Central memory CD4-positive, alpha-beta T cell (primary cell): ENCODE measurements at places on chromosomes 5 and 9.

GRCh38 chr9:68974431-68974830 is 39.5 kb downstream of the PRKACG start:
- DNase-seq: no peak

DNA sequence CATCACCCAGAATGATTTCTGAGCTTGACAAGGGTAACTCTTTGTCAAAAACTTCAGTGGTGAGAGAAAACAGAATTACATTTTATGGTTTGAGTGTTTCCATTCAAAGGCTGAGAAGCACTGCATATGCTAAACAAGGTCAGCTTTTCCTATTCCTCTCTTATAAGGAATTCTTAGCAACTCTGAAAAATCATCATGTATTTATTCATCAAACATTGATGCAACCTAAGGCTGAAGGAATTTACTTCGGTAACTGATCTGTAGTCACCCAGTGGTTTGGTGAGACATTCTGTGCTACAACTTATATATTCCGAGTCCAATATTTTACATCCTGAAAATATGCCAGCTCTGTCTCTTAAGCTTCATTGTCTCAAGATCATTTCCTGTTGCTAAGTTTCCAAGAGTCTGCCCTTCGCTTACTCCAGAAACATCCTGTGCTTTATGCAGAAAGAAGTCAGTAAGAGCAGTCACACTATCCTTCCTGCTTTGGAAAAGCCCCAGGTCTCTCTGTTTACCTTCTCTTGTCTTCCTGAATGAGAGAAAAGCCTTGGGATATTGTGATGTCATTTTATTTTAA is 176.6 kb upstream of the TBCA start:
- DNase-seq: no peak

GRCh38 chr5:35904443-35905132 is 33.8 kb downstream of the CAPSL start:
- DNase-seq: no peak

- DNase-seq: no peak
Observed at GRCh38 chr9:4592886-4593285, 69.2 kb upstream of the PLPP6 start.

GRCh38 chr5:154783774-154784460 is 28.7 kb downstream of the LARP1 start:
- no peak for DNase-seq

- no peak for DNase-seq
Observed at GRCh38 chr9:83006378-83006777, 56.6 kb downstream of the RASEF start.

DNA sequence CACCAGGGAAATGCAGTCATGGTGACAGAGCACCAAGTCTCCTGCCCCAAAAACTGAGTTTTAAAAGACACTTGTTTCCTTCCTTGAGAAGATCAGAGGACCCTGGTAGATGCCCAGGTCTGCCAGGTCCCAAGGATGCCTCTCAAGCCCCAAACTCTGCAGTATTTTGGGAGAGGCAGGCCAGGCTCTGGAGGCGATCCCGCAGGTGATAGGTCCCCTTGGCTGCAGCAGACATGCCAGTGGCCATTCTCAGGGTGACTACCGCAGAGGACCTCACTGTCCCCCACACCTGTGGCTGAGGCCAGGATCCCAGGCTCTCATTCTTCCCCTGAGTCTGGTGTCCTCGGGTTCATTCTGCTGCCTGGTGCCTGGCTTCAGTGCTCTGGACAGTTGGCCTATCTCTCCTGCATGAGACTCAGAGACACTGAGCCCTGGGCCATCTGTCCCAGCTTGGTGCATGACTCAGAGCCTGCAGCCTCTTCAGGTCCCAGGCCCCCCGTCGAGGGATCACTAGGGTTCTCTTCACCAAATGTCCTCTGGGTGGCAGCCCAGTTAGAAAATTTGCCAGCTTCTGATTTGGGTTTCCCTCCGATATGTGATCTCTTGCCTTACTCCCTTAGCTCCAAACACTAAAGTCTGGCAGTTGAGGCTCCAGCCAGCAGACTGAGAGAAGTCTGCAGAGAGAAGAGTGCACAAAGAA is 59.7 kb upstream of the GARNL3 start:
- no peak for DNase-seq

GRCh38 chr9:119881898-119882297 is 512.7 kb upstream of the BRINP1 start:
- DNase-seq: no peak

DNA sequence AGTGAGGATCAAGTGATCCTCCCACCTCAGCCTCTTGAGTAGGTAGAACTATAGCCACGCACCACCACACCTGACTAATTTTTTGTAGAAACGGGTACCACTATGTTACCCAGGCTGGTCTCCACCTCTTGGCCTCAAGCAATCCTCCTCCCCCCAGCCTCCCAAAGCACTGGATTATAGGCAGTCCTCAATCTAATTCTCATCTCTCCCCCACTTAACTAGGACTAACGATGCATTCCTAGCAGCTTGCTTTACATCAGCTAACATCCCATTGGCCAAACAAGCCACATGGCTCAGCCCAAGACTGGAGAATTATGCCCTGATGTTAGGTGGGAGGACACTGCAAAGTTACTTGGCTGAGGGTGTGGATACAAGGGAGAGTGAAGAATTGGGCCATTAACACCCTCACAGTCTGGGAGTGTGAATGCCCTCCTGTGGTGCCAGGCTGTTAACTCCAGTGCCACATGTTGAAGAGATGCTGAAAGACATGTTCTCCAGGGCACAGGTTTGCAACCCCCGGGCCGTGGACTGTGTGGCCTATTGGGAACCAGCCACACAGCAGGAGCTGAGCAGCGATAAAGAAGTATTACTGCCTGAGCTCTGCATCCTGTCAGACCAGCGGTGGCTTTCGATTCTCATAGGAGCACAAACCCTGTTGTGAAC is 5.3 kb upstream of the ZNF367 start:
- no peak for DNase-seq

- DNase-seq: no peak
Observed at GRCh38 chr5:107149243-107150005, 521.3 kb downstream of the EFNA5 start.

GRCh38 chr5:151523335-151523734 is 67.8 kb downstream of the FAT2 start:
- no peak for DNase-seq

DNA sequence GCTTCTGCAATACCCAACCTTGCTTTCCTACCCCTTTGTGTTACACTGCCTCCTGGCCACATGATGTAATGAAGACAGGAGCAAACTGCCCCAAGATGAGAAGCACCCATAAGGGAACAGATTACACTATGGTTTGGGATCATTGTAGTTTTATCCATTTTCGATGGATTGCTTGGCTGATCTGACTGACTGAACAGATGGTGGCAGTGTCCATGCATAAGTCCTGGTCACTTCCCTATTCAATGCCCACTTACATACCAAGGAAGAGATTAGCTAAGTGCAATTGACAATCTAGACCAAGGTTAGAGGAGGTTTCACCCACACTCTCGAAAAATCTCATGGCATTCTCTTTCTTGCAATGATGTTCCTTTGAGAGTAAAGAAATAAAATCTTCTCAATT is 319.9 kb downstream of the RAB3C start:
- no peak for DNase-seq

DNA sequence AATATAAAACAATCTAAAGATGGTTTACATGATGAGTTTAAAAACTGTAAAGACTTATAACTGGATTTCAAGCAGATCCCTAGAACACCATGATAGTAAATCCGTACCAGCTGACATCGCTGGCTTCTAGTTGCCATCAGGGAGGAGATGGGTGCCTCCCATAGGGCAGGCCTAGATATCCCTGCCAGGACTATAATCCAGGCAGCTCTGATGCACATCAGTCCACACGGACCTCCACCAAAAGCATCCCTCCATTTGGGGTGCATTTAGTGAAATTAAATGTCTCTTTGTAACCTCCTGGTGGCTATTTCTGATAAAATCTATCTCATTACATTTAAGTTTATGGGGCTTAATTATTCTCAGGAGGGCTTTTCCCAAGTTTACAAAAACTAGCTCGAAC is 45.8 kb downstream of the RETREG1 start:
- DNase-seq: no peak

GRCh38 chr5:130773813-130774212 is 391.2 kb downstream of the HINT1 start:
- no peak for DNase-seq

- DNase-seq: no peak
Observed at GRCh38 chr9:76454311-76454710, 4.7 kb upstream of the GCNT1 start.

DNA sequence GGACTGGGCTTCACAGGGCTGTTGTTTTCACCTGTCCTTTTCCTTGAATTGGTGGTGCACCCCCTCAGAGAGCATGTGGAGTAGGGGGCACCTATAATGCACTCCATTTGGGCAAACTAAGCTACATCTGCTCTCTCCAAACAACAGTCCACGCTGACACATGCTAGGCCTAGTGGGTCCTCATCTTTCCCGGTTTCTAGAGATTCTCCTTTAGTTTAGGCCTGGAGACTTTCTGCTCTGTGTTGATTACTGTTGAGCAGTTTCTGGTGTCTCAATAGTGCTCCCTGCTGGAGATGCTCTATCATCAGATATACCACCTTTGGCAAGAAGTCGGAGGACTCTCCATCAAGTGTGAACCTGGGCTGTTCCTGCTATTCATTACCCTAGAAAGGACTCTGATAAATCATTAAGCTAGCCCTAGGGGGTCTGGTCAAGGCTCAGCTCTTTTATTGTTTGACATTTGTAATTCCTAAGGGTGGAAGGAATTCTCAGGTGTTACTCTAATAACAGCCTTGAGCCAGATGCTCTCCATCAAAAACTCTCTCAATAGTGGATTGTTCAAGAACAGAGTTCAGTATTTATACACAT is 64.0 kb upstream of the FYB1 start:
- DNase-seq: peak; percentile 73

DNA sequence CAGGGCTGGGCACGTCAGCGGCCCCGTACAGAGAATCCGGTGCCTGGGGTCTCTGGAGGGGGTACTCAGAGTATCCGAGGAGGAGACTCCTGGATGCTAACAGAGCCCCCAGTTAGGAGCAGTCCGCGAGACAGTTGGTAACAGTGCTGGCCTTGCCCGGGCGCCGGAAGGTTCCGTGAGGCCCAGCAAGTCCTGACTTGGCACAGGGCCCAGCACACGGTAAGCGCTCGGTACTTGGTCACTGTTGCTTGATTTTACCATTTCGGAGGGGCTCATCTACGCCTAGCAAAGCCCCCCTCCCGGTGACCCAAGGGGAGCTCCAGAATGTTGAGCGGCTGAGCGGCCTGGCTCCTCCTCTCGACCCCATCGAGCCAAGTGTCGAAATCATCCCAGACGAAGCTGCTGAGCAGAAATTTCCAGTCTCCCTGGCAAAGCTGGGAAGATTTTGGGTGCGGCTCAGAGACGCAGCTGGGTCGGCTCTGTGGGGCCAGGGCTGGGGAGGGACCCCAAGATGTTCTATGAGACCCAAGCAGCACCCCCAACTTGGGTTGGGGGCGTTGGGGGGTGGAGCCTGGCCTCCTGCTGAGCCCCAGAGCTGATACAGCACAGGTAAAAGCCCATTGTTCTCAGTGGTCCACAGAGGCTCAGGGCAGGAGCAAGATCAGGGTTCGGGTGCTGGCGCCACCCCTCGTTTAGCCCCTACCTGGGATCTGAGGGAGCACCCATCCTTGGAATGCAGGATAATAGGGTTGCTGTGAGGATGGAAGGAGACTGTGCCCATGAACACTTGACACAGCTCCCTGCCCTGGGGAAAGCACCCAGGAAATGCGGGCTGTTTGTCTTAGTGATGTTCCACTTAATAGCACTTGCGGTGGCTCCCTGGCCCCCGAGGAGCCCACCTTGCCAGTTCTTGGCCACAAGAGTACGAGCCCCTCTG is 137.2 kb downstream of the C9orf50 start:
- peak; percentile 42 for DNase-seq

GRCh38 chr5:170278611-170279458 is 18.7 kb downstream of the LCP2 start:
- peak; percentile 94 for DNase-seq

DNA sequence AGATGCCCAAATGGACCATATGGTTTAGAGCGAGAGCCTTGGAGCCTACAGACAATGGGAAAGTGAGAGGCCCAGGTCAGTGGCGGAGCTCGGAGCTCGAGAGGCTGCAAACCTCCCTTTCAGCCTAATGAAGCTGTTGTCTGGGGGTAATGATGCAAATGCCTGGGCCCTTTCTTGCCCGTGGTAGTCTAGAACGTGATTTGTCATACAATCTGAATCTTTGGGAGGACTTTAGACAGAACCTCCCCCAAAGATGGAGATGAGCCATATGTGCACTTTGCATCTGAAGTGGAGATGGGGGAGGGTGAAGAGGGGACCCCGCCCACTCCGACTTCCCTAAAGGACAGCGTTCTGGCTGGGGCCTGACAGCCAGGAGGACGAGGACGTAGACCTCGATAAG is 10.3 kb upstream of the NEUROG1 start:
- DNase-seq: no peak

DNA sequence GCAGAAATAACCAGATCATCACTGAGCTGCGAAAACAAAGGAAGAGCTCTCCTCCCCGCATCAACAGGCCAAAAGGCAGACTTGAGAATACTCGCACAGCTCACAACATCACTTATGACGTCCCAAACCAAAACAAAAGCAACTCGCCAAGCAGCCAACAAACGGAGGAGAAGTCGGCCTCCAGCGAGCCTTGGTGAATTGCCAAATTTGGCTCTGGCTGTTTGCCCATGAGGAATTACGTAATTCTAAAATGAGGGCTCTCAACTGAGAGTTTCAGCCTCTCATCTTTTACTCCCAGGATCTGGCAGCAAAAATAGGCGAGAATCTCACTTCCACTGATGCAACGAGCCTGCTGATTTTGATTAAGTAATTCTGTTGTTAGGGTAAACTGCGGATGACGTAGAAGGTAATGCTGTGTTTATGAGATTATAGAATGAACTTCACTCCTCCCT is 51.7 kb upstream of the SEMA6A start:
- DNase-seq: no peak

DNA sequence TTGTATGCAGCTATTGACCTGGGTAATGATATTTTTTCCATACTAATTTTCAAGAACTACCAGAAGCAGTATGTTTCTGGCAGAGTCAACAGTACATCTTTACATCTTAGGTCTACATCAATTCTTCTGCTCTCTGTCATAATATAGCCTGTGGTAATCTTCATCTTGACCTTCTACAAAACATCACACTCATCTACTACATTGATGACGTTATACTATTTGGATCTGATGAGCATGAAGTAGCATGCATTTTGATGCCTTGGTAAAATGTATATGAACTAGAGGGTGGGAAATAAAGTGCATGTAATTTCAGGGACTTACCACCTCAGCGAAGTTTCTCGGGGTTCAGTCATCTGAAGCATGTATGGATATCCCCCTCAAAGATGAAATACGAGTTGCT is 629.7 kb upstream of the SGCD start:
- DNase-seq: no peak
